ENCODE measurements at places on chromosomes 12 and 14.

DNA sequence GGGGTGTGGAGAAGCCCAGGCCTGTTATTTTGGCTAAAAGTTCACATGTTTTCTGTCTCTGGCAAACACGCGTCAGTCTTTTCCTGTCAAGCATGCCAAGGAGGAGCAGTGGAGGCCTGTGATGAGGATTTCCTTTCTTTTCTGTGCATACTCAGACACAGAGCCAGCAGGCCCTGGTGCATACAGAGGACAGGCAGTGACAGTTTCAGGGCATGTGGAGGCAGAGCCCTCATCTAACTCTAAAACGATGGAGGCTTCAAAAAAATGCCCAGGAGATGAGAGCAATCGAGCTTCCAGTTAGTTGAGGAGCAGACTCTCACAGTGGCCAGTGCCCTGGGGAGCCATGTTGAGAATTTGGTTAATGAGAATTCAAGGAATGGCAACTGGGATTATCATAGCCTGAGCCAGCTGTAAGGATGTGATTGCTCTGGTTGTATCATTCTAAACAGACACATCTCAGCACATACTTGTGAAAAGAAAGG lies 66.5 kb downstream of the TRAFD1 start:
- DNase-seq, result no peak

- DNase-seq, result no peak
Measured at GRCh38 chr12:1348606-1349005, 245.8 kb downstream of the FBXL14 start.

DNA sequence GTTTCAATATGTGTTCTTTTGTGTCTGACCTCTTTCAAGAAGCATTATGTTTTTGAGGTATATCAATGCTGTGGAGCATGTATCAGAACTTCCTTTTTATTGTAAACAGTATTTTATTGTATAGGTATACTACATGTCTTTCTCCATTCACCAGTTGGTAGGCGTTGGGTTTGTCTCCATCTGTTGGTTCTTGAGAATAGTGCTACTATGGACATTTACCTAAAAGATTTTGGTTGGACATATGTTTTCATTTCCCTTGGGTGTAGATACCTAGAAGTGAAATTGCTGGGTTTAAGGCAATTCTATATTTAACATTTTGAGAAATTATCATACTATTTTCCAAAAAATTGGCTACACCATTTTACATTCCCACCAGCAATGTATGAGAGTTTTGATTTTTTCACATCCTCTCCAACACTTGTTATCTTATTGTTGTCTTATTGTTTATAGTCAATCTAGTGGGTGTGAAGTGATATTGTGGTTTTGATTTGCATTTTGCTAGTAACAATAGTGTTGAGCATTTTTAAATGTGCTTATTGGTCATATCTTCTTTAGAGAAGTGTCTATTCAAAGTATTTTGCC lies 409.2 kb downstream of the IPO8 start:
- DNase-seq, result no peak

- no peak for DNase-seq
Measured at GRCh38 chr14:95365401-95365800, 45.7 kb upstream of the CLMN start.

GRCh38 chr12:131506426-131506825 lies 204.5 kb upstream of the SFSWAP start:
- no peak for DNase-seq

- no peak for DNase-seq
Measured at GRCh38 chr14:86243158-86243557, 713.2 kb downstream of the FLRT2 start.

- DNase-seq, result no peak
Measured at GRCh38 chr12:130849561-130850417, 10.7 kb upstream of the STX2 start.

GRCh38 chr14:92676403-92677086 lies 71.9 kb downstream of the LGMN start:
- no peak for DNase-seq

Data from progenitor cell of endocrine pancreas (in vitro differentiated cells).